Sigmoid colon (tissue), 7 donors: ENCODE measurements at places on chromosomes 11 and 22. TPM values are rescaled to one million over a fixed set of nuclear protein-coding genes. Genes with fewer than 3 reads are reported as not detected.
A peak's percentile ranks its signal among the peaks of the same experiment; 100 is the strongest.

Gene PNPLA3
- not detected for total RNA-seq

Gene FXYD6
- total RNA-seq = 256 TPM

Gene LARGE2
- not detected for total RNA-seq

Gene APOBEC3A
- not detected for total RNA-seq

Gene TALDO1
- 98.3 TPM for total RNA-seq

Gene APOA4
- not detected for total RNA-seq

Gene RASGRP2
- total RNA-seq = 26.7 TPM

Gene MIOX
- total RNA-seq = not detected

Gene ZDHHC8
- total RNA-seq = 14.3 TPM

DNA sequence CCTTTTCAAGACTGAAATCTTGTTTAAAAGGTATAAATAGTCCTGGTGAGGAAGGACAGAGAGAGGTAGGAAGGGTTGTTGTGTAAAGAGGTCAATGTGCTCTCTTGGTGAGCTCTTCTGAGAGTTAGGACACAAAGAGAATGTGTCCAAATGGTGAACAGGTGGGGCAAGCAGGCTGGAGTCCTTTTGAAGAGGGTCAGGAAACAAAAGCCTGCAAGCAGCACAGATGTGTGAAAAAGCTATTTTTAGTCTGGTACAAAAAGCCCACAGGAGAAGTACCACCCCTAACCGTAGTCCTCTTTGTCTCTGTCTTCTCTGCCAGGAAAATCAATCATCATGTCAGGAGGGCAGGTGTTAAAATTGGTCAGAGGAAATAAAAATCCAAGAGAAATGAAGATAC, 54.4 kb upstream of the SYN3 start:
- no peak for DNase-seq

DNA sequence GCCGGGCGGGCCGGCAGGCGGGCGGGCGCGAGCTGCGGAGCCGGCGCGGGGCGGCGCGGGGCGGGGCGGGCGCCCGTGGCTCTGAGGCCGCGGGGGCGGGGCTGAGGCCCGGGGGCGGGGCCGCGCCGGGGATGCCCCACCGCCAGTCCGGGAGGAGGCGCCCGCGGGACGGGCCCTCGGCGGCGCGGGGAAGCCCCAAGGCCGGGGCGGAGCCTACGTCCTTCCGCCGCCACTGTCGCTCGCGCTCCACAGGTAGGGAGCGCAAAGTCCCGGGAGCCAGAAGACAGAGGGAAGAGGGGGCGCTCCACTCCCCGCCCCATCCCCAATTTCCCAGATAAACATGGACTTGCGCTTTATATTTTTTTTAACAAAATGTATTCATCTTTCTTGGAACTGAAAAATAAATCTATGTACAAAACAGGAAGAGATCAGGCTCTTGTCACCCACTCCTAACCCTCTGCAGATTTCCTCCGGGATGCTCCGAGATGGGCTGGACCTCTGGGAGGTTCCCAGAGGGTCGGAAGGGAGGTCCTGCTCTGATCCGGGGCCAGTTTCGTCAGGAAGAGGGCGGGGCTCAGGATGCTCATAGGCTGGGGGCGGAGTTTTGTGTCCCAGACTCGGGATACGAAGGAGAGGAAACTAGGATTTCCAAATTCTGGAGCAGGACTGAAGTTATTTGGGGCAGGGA, at the start of gene MAP4K2:
Gene MAP4K2 (minus strand): TSS at position 57 of the 688 bp plus-strand sequence. CDS start 65 bp downstream, outside the sequence.
- DNase-seq = peak; percentile 97

DNA sequence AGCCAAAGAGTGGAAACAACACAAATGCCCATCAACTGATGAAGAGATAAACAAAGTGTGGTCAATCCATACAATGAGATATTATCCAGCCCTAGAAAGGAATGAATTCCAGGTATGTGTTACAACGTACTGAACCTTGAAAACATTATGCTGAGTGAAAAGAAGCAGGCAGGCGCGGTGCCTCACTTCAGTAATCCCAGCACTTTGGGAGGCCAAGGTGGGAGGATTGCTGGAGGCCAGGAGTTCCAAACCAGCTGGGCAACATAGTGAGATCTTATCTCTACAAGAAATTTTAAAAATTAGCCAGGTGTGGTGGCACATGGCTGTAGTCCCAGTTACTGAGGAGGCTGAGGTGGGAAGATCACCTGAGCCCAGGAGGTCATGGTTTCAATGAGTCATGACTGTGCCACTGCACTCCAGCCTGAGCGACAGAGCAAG, 24.6 kb upstream of the TESMIN start:
- no peak for DNase-seq

DNA sequence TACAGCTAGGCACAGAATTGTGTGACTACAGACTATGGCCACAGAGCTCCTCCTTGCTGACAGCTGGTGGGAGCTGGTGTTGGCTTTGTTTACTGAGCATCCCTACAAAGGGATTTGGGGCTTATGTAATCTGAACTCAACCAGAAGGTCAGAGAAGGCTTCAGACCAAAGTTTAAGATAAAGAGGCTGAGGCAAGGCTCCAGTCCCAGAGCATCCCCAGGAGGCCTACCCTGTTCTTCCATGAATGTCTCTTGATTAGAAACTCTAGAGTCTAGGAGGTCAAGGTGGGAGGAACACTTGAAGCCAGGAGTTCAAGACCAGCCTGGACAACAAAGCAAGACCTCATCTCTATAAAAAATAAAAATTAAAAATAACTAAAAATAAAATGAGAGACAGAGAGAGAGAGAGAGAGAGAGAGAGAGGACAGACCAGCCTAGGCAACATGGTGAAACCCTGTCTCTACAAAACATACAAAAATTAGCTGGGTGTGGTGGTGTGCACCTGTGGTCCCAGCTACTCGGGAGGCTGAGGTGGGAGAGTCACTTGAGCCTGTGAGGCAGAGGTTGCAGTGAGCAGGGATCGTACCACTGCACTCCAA, 125.5 kb upstream of the SERPIND1 start:
- DNase-seq = no peak

GRCh38 chr22:19174106-19175025, 4.2 kb downstream of the SLC25A1 start:
- peak; percentile 73 for DNase-seq

GRCh38 chr11:43922295-43922648, 20.2 kb upstream of the C11orf96 start:
- no peak for DNase-seq

- no peak for DNase-seq
Observed at GRCh38 chr11:114082415-114082748, 22.9 kb downstream of the ZBTB16 start.

DNA sequence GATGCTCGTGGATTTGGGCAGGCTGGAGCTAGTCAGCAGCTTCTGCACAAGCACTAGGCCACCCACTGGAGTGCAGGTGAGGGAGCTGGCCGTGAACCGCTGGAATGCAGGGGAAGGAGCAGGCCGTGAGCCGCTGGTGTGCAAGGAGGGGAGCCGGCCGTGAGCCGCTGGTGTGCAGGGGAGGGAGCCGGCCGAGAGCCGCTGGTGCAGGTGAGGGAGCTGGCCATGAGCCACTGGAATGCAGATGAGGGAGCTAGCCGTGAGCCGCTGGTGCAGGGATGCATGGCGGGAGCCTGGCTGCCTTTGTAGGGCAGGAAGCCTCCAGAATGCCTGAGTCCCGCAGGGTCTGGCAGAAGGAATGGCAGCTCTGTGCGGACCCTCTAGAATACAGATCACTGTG, 4220.0 kb upstream of the OR11H1 start:
- DNase-seq = no peak

GRCh38 chr11:74121804-74122203, 49.0 kb downstream of the C2CD3 start:
- DNase-seq = no peak

DNA sequence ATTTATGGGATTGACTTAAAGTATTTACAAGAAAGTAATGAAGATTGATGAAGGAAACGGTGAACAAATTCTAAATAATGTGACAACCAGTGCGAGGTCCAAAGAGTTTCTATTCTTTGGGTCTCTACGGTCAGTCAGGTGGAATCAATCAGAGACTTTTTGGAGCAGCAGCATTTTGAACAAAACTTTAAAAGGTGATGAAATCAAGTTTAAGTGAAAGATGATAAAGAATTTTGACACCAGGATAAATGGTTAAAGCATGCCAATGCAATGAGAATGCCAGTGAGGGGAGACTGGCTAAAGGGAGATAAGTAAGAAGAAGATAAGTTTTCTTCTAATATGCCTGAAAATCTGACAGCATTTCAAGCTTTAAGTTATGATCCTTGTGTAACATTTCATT, 67.9 kb downstream of the DCUN1D5 start:
- no peak for DNase-seq
